ENCODE measurements at places on chromosomes 1 and 21. TPM values are rescaled to one million over a fixed set of nuclear protein-coding genes. Genes with fewer than 3 reads are reported as not detected.

DNA sequence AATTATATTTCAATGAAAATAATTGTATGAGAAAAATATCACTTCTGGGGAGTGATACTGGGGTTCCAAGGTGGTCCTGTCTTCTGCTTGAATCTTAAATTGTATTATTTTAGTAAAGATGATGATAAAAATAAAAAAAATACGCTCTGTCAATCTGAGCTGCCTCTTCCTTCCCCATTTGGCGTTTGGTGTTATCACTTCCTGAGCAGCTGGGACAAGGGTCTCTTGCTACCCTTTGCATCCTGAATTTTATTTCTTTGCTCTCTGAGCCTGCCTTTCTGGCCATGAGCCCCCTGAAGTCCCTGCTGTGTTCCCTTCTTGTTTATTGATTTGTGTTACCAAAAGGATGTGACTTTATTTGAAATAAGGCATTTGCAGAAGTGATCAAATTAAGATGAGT lies 111.0 kb downstream of the KCNJ6 start:
- DNase-seq, result no peak

DNA sequence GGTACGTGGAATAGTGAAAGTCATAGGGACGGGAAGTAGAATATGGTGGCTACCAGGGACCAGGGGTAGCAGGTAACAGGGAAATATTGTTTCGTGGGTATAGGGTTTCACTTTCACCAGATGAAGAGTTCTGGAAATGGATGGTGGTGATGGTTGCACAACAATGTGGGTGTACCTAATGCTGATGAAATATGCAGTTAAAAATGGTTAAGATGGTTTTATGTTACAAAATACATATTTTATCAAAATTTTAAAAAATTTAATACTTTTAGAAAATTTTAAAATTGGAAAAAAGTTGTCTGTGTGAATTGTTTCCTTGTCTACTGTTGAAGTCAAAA lies 55.5 kb upstream of the TLR5 start:
- DNase-seq, result no peak

- no peak for DNase-seq
Observed at GRCh38 chr1:155514582-155515187, 47.9 kb downstream of the ASH1L start.

GRCh38 chr1:46134660-46135331 lies 2.4 kb upstream of the PIK3R3 start:
- no peak for DNase-seq

- no peak for DNase-seq
Observed at GRCh38 chr1:59138402-59138801, 158.5 kb upstream of the FGGY start.

DNA sequence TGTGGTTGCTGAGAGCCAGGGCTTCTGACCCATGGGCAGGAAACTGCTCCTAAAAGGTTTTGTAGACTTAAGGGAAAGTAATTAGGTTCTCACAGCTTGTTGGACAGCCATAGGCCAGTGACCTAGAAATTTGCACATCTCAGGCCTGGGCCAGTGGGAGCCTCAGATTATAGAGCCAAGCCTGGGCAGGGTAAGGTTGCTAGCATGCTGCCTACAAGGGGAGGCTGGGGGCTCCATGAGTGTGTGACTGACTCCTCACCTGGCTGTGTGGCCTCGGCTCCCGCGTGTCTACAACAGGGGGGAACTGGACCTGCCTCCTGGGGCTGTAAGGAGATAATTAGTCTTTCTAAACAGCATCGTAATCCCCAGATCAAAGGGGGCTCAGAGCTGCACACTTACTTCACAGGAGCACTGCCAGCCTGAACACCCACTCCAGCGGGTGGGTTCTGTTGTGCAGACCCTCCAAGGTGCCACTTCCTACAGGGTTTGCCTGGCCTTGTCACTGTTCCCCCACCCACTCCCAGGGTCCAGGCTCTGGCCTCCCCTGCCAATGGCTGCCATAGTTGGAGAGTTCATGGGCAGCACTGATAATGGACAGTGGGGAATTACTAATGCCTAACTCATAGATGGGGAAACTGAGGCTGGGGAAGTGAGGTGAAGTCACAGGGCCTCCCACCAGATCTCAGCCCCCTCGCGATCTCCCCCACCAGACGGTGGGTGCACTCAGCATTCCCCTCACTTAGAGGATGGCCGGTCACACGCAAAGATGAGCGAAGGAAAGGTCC lies 230.4 kb upstream of the TMEM51 start:
- no peak for DNase-seq

DNA sequence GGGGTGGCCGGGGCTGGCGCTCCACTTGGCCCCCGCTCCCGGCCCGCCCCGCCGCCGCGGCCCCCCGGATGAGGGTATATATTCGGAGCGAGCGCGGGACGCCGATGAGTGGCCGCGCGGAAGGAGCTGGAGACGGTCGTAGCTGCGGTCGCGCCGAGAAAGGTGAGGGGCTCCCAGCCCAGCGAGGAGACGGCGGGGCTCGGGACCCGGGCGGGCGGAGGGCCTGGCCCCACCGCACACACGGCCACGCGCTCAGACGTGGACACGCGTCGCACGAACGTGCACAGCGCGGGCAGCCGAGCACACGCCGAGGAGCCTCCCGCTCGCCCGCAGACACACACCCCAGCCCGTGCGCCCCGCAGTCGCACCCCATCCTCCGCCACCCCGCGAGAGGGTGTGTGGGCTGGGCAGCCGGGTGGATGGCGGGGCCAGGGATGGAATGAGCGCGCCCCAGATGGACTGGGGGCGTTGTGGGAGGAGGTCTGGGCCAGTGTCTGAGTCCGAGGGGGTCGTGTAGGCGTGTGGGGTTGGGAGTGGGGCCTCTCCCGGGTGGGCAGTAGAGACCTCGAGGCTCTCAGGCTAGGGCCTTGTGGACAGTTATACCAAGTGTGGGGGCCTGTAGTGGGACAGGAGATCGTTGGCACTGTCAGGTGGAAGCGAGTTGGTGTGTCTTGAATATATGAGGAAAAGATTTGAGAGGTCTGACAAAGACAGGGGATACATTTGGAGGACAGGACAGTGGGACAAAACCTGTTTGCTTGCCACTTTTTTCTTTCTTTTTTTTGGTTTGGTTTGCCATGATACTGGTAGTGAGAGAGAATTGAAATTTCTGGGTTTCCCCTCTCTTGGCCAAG lies at the start of gene UAP1:
TSS of gene UAP1 (plus strand) at position 107 of the 854 bp plus-strand sequence. CDS start 4,347 bp downstream, outside the sequence.
- DNase-seq, result no peak

- DNase-seq, result no peak
Observed at GRCh38 chr1:236120721-236121153, 21.6 kb upstream of the GPR137B start.

DNA sequence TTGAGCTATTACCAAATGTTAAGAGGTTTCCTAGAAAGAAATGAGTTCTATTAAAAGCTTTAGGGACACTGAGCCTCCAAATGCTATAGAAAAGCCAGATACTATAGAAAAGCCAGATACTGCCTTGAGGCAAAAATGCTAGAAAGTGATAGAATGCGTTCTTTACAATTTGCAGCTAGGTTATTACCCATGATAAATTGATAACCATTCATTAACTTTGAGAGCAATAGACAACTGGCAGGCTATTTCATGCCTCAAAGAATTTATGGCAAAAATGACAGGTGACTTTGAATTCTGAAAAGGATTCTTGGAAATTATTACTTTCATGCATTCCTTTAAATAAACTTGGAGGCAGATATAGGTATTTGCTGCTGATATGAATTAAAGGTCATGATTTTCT lies 51.6 kb downstream of the SMYD3 start:
- no peak for DNase-seq

DNA sequence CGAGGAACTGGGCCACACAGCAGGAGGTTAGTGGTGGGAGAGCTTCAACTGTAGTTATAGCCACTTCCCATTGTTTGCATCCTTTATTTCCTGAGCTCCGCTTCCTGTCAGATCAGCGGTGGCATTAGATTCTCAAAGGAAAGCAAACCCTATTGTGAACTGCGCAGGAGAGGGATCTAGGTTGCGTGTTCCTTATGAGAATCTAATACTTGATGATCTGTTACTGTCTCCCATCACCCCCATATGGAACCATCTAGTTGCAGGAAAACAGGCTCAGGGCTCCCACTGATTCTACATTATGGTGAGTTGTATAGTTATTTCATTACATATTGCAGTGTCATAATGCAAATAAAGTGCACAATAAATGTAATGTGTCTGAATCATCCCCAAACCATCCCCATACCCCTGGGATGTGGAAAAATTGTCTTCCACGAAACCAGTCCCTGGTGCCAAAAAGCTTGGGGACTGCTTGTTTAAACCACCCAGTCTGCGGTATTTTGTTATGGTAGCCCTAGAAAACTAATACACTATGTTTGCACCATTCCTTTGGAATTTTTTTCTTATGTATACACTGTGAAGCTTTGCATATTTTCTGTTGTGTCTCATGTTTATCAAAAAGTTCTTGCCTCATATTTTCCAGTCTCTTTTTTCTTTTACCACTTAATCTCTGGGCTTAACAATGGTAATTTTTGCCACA lies 136.6 kb upstream of the IVNS1ABP start:
- DNase-seq, result no peak

- DNase-seq, result no peak
Observed at GRCh38 chr1:26959722-26960624, at the start of gene KDF1. KDF1 (minus strand) TSS chr1:26960468; CDS start chr1:26952380, 8,088 bp downstream.

- DNase-seq, result no peak
Observed at GRCh38 chr1:40936931-40937339, 42.6 kb upstream of the CTPS1 start.

DNA sequence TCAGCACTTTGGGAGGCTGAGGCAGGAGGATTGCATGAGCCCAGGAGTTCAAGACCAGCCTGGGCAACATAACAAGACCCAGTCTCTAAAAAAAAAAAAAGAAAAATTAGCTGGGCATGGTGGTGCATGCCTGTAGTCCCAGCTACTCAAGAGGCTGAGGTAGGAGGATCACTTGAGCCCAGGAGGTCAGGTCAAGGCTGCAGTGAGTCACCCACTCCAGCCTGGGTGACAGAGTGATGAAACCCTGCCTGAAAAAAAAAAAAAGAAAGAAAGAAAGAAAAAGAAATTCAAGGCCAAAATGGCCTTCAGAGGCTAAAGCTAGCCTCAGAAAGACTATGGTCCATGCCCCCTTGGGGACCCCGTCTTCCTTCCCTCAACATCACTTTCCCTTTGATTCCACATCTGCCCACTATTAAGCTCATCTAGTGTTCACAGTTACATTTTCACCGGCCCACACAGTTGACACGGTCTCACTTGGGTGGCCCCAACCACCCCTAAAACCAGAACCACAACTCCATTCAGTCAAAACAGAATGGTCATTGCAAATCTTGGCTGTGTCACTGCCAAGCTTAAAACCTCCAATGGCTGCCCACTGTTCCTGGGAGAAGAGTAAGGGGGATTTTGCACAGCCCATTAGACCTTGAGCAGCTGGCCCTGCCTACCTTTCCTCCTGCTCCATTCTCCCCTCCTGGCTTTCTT lies 2.1 kb upstream of the CAPN8 start:
- no peak for DNase-seq

DNA sequence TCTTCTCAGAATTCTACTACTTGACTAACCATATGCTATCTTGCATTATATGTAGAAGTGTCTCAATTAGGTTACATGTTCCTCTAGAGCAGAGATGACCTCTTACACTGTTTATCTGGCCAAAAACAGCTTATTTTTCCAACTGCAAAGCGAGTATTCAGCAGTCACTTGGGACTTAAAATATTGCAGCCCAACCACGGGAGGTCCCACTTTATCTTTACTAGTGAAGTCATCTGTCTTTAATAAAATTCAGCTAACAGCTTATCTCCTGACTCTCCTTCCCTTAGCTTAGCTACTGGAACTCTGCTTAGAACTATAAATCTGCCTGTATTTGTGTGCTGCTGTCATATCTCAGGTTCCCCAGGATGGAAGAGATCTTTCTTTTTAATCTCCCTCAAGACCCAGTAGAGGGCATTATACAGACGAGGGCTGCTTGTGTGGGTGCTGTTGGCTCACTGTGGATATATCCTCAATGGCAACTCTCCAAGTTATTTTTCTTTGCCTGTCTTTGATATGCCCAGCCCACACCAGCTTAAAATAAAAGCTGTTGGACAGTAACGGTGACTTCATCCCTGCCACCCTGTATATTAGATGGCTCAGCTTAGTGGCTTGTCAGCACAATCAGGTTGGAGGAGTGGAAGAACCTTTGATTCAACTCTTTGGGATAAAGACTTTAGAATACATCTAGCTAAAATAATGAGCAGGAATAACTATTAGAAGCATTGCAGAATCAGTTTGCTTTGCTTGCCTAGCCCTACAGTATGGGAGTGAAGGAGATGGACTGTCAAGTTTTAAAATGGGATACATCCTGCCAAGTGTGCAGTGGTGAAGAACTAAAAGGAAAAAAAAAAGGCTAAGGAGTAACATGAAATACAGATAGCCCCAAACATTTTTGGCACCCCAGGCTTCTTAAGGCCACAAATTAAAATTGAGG lies 9.6 kb downstream of the ENSA start:
- DNase-seq, result no peak

DNA sequence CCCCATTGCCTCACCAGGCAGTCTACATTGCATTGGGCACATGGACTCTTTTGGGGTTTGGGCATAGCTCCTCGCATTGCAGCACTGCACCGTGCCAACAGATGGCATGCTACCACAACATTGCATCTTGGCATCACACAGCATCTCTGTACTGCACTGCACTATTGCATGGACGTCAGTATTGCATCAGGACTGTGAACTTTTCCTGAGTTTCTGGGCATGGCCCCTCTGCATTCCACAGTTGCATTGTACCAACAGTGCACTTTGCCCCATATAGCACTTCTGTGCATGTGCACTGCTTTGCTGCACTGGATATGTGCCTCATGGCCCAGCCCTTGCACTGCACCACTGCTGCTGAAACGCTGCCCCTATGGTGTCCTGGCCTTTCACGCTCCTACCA lies 9.6 kb downstream of the PTPRU start:
- DNase-seq, result no peak

DNA sequence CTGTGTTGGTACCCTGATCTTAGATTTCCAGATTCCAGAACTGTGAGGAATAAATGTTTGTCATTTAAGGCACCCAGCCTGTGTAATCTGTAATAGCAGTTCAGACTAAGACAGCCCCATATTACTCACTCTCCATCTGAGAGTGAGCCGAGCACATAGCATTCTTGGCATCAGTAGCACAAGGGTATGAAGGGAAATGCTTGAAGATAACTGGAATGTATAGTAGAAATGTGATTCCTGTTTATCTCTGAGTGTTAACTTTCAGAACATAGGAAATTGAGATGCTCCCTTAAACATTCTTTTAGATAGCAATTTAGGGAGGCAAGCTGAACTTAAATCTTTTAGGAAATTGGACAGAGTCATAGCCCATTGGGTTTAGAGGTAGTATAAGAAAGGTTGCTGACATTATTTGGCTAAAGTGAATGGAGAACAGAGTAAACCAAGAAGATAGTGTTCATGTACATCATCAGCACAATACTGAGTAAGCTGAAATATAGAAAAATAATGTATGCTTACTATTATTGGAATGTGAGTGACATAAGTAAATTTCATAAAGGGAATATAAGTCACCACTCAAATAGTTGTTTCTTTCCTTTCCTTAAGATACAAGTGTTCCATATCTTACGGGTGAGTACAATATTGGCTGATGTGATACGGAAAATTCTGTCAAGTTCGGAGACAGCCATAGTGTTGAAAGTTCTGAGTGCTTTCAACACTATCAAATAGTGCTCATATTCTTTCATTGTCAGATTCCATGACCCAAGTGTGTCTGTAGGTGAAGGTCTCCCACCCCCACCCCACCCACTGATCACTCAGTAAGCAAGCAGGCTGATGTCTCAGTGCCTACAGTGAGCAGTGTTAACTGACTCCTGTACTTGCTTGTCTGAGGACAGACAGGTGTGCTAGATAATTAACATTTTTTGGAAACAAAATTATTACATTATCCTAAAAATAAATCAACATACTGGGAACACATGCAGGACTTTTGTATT lies 73.7 kb downstream of the LRRC8D start:
- DNase-seq, result no peak

Gene FUCA1
- polyA plus RNA-seq, result 37.0 TPM

Gene DCST1
- not detected for polyA plus RNA-seq

Gene GPR3
- 1.8 TPM for polyA plus RNA-seq

Gene TTC24
- 0.09 TPM for polyA plus RNA-seq

Gene ERMAP
- polyA plus RNA-seq, result 8.2 TPM

Gene ACTL8
- polyA plus RNA-seq, result not detected
